ENCODE measurements at places on chromosomes 12 and 14. TPM values are rescaled to one million over a fixed set of nuclear protein-coding genes. Genes with fewer than 3 reads are reported as not detected.

DNA sequence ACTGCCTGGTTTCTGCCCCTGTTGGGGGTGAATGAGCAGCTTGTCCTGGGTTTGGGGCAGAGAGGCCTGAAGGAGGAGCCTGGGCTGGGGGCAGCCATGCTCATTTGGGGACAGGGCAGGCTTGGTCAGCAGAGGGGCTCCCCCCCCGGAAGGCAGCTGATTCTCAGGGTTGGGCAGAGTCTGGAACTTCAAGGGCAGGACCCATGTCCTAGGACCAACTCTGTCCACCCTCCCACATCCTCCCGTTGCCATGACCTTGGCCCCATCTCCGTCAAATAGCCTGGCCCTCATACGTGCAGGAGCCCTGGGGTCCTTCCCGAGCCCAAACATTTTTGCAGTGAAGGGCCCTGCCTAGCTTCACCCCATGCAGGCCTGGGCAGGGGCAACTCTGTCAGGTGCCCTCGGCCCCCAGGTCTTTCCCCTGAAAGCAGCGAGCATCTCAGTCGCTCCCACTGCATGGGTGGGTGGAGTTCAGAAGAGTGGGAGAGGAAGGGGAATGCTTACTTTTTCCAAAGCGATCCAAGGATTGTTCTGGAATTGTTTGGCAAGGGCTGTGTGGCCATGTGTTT, 32.6 kb downstream of the TNFAIP2 start:
- no peak overlapping the region for H3K27ac ChIP-seq
- no peaks in the 10 kb centered on the region for H3K36me3 ChIP-seq
- no peak for DNase-seq
- peaks cover 15% of the 10 kb centered on the region for H3K4me1 ChIP-seq

- no peak overlapping the region for H3K4me3 ChIP-seq
- H3K27me3 ChIP-seq = no peaks in the 10 kb centered on the region
- H3K4me1 ChIP-seq = no peaks in the 10 kb centered on the region
Measured at GRCh38 chr12:117790198-117790597, 178.6 kb downstream of the KSR2 start.

The NTS gene
- total RNA-seq = 1.0 TPM

The KRT3 gene
- total RNA-seq = not detected

DNA sequence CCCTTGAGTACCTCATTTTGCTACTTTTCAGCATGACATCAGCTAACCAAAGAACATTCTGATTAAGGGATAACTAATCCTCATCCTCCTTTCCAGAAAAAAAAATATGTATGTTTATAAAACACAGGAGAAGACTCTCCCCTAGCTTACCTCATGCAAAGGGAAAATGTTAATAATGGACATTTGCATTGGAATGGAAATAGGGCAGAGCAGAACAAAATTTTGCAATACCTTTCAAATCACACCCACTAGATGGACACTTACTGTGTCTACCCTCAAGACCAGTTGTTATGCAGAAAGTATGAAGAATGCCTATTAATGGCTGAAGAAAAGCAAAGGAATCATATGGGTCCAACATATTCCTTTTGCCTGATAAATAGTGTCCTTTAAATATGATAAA, 8.9 kb upstream of the SLCO1A2 start:
- H3K4me1 ChIP-seq = no peaks in the 10 kb centered on the region
- H3K27me3 ChIP-seq = no peaks in the 10 kb centered on the region
- H3K36me3 ChIP-seq = no peaks in the 10 kb centered on the region
- no peak for DNase-seq
- no peak overlapping the region for H3K4me3 ChIP-seq

The RNF212B gene
- total RNA-seq = not detected

GRCh38 chr14:63564318-63564717, 21.1 kb upstream of the PPP2R5E start:
- no peak for DNase-seq
- H3K4me1 ChIP-seq = no peaks in the 10 kb centered on the region
- H3K36me3 ChIP-seq = no peaks in the 10 kb centered on the region
- H3K4me3 ChIP-seq = no peak overlapping the region
- H3K27me3 ChIP-seq = no peaks in the 10 kb centered on the region

DNA sequence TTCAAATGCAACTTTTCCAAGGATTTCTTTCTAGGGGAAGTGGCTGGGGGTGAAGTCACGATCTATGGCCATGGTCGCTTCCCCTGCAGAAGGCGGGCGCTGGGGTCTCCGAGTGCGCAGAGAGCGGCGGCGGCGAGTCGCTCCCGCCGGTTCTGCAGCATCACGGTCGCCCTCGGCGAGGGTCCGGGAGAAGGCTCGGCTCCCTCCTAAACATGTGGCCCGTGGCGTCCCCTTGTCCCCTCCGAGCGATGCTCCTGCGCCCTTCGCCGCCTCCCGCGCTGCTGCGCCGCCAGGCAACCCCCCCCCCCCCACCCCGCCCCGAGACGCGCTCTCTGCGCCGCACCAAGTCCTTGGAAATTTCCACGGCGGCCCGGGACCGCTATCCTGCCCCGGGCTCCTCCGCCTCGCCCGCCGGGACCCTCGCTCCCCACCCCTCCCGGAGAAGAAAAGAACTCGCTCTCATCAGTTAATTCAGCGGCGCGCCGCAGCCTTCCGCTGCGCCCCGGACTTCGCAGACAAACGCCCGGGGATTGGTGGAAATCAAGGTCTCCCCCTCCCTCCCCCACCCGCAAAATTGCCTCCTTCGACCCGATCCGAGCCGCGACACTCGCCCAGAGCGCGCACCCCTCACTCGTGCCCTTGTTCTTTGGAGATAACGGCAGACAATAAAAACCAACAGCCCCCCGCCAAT, at the start of gene ST8SIA1:
Gene ST8SIA1 (minus strand): TSS at position 298 of the 691 bp plus-strand sequence. CDS start 475 bp downstream, outside the sequence.
- peak; percentile 84 for DNase-seq
- H3K36me3 ChIP-seq = no peaks in the 10 kb centered on the region
- H3K27me3 ChIP-seq = no peaks in the 10 kb centered on the region

DNA sequence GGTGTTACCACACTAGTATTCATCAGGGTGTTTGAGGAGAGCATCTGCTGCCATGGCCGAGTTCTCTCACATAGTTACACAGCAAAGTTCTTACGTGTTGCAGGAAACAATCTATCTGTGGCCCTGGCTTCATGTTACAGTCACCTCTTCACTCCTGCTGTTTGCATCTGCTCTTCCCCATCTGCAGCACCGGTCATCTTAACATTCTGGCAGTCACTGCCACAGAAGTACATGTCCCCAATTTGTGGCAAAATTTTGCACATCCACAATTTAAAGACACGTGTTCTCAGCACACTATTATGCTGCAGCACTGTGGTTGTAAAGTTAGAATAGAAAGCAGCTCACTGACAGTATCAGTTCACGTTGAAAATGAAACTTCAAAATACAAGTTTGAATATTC, 23.2 kb downstream of the MAPK1IP1L start:
- no peaks in the 10 kb centered on the region for H3K27me3 ChIP-seq
- H3K36me3 ChIP-seq = no peaks in the 10 kb centered on the region
- no peak overlapping the region for H3K4me3 ChIP-seq
- H3K27ac ChIP-seq = no peak overlapping the region
- peaks cover 37% of the 10 kb centered on the region for H3K4me1 ChIP-seq

The PRH2 gene
- not detected for total RNA-seq

- peak; percentile 91 for DNase-seq
- peak overlapping the region; percentile 98 for H3K27ac ChIP-seq
- H3K4me3 ChIP-seq = peak overlapping the region; percentile 74
- peaks cover 72% of the 10 kb centered on the region for H3K4me1 ChIP-seq
- H3K27me3 ChIP-seq = no peaks in the 10 kb centered on the region
- H3K36me3 ChIP-seq = no peaks in the 10 kb centered on the region
Measured at GRCh38 chr12:47818467-47819137, 1.1 kb downstream of the HDAC7 start.

DNA sequence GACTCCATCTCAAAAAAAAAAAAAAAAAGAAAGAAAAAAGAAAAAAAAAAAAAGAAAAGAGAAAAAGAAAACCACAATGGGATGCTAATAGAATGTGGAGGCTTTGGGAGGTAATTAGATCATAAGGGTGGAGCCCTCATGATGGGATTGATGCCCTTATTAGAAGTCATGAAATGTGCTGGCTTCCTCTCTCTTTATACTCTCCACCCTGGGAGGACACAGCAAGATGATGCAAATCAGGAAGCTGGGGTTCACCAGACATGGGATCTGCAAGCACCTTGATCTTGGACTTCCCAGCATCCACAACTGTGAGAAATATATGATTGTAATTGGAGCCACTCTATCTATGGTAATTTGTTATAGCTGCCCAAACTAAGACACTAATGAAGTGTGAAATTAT, 13.4 kb upstream of the DRAM1 start:
- no peaks in the 10 kb centered on the region for H3K27me3 ChIP-seq
- DNase-seq = no peak
- H3K4me1 ChIP-seq = peaks cover 11% of the 10 kb centered on the region
- H3K4me3 ChIP-seq = no peak overlapping the region
- H3K27ac ChIP-seq = no peak overlapping the region
- H3K36me3 ChIP-seq = no peaks in the 10 kb centered on the region

DNA sequence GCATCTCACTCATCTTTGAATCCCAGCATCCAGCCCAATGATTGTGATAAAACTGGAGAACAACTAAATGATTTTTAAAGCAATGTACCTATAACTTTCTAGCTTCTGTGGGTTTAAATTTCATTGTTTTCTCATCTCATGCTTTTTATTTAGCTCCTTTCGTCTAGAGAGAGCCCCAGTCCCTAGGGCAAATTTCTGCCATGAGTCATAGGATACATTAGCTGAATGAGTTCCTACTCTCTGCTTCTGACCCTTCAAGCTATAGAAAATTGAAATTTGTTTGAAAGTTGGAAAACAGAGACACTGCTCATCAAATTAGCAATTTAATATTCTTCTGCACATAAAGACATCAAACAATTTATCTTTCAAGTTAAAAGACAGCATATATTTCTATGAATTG, 113.9 kb downstream of the KIF21A start:
- H3K4me3 ChIP-seq = no peak overlapping the region
- DNase-seq = no peak
- H3K36me3 ChIP-seq = no peaks in the 10 kb centered on the region
- no peak overlapping the region for H3K27ac ChIP-seq
- H3K27me3 ChIP-seq = no peaks in the 10 kb centered on the region

DNA sequence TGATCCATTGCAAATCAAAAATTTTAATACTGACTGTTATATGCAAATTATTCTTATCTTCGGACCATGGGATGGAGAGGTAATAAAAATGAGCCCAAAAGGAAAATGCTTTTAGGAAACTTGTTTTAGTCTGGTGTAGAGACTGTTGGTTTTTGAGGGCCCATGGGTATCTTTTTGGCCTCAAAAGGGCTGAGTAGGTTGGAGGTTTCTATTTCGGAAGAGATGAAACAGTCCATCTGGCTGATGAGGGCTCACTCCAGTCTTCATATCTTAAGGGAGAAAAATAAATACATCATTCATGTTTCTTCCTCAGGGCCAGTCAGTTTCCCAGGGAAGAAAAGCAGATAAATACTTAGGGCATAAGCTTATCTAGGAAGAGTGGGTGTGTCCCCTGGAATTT, 290.7 kb downstream of the RMST start:
- H3K4me1 ChIP-seq = no peaks in the 10 kb centered on the region
- H3K36me3 ChIP-seq = no peaks in the 10 kb centered on the region
- H3K27me3 ChIP-seq = no peaks in the 10 kb centered on the region
- H3K27ac ChIP-seq = no peak overlapping the region
- no peak for DNase-seq

Data from spleen (tissue), 13 donors.